ENCODE measurements at places on chromosomes 3 and 15. TPM values are rescaled to one million over a fixed set of nuclear protein-coding genes. Genes with fewer than 3 reads are reported as not detected.

Gene RFT1
- 21.3 TPM for total RNA-seq

Gene GATM
- total RNA-seq, result 288 TPM

Gene GOLGA8R
- total RNA-seq, result 15.6 TPM

Gene KNG1
- not detected for total RNA-seq

Gene SGO1
- 0.31 TPM for total RNA-seq

Gene TMEM207
- not detected for total RNA-seq

Gene CPNE4
- total RNA-seq, result 0.18 TPM

Gene ROPN1
- total RNA-seq, result not detected

Gene PARP15
- total RNA-seq, result 3.3 TPM

Gene PPP1R14D
- not detected for total RNA-seq

Gene ARNT2
- 16.6 TPM for total RNA-seq

Gene UCN2
- total RNA-seq, result not detected

Gene GXYLT2
- 22.7 TPM for total RNA-seq

DNA sequence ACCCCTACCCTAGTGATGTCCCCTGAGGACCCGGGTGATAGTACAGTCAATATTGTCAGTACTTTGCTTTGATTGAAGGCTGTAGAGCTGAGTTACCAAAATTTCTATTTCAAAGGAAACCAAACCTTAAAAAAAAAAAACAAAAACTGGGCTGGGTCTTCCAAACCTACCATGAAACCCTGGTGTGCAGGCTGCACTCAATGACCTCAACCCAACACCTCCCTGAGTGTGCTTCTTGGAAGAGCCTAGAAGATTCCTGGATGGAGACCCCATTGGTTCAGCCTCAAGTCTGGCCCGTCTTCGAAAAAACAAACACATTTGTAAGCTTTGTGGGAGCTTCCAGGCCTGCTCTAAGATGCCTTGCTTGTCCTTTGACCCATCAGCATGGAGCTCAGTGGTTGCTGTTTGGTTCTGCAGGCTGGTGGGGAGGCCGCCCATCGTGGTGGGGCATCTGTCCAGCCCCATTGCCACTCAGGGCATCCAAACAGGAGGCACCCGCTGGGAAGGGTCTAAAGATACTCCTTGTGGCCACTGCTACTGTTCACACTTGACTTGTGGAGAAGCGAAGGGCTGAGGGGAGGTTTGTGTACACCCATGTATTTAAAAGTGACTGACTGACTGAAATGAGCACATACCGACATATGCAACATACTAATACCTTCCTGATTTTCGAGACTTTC, 32.2 kb downstream of the CRTAP start:
- DNase-seq, result no peak

GRCh38 chr15:36722555-36722954, 143.1 kb downstream of the CDIN1 start:
- no peak for DNase-seq

GRCh38 chr15:77349666-77350065, 70.2 kb downstream of the PEAK1 start:
- no peak for DNase-seq

GRCh38 chr15:89785064-89785773, 9.1 kb downstream of the MESP2 start:
- DNase-seq, result no peak

DNA sequence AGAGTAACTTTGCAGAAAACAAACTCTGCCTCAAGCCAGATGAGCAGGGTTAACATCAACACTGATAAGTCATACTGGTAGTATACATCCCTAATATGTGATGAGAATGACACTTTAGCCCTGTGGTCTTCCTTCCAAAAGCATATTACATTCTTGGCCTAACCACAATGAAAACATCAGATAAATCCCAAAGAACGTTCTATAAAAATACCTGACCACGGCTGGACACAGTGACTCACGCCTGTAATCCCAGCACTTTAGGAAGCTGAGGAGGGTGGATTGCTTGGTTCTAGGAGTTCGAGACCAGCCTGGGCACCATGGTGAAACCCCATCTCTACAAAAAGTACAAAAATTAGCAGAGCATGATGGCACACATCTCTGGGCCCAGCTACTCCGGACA, 4.7 kb downstream of the TMCC1 start:
- no peak for DNase-seq

- DNase-seq, result peak; percentile 93
Measured at GRCh38 chr3:131026321-131027151, at the start of the genes ASTE1 and NEK11. ASTE1 (minus strand) TSS chr3:131026825; CDS start chr3:131025306, 1,519 bp downstream. NEK11 (plus strand) TSS chr3:131026877; CDS start chr3:131029709, 2,832 bp downstream.

GRCh38 chr3:52237006-52237656, 1.8 kb downstream of the TWF2 start:
- DNase-seq, result no peak

- DNase-seq, result peak; percentile 68
Measured at GRCh38 chr15:72116731-72117485, 1.0 kb downstream of the MYO9A start.

DNA sequence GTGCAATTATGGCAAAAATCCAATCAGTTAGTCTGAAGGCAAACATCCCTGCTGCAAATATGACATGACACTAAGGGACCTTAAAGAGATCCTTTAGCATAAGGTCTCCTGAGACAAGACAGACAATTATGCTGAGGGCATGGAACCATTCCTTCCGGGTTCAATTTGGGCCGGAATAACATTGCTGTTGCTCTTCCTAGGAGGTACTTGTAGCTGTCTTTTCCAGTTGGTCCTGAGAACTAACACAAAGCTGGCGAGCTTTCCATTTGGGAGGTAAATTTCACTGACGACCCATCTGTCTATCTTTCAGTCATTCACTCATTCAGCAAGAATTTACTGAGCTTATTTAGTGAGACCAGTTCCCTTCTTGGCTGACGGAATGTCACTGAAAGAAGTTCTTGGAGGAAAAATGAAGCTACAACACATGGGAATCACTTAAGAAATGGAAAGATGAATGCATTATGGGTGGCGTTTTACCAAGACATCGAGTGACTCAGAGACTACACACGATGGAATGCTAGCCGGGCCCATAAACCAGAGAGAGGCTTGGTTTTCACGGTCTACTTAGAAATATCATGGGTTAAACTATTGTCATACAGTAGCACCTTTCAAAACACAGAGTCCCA, 215.5 kb downstream of the PDZRN3 start:
- no peak for DNase-seq

GRCh38 chr3:170346481-170347392, 10.8 kb upstream of the SKIL start:
- no peak for DNase-seq

GRCh38 chr15:50670115-50670514, 16.5 kb downstream of the TRPM7 start:
- no peak for DNase-seq

- peak; percentile 77 for DNase-seq
Measured at GRCh38 chr3:71201939-71202338, 381.6 kb downstream of the FOXP1 start.

DNA sequence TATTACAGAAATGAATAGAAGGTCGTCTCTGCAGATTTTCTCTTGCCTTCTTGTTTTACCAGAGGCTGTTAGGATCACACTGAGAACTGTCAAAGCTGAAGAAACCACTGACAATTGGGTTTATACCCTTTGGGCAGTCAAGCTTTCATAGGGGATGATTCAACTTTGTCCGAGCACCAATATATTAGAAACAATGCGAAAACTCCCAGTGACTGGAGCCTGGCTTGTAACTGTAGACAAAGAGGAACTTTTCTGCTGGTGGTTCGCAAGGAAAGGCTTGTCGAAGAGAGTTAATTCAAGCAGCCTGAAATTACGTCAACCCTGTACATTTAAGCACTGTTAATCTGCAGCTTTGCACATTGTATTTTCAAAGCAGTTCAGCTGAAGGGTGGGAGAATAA, 193.2 kb upstream of the ZNF385D start:
- DNase-seq, result no peak

DNA sequence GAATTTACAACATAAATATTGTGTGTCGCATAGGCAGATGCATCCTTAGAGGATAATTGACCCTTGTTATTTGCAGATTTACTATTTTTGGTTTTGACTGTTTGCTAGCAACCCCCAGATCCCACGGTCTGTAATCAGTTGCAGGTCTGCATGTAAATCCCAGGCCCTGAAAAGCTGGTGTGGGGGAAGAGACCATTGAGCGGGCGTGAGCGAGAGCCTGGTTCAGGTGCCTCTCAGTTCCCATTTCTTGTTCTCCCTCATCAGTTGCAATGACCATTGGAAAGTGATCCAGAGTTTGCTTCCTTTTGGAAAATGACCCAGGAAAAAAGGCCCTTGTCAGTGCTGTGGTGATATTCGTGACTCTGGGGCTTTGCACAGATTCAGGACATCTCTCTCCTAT, 238.9 kb downstream of the UACA start:
- no peak for DNase-seq

DNA sequence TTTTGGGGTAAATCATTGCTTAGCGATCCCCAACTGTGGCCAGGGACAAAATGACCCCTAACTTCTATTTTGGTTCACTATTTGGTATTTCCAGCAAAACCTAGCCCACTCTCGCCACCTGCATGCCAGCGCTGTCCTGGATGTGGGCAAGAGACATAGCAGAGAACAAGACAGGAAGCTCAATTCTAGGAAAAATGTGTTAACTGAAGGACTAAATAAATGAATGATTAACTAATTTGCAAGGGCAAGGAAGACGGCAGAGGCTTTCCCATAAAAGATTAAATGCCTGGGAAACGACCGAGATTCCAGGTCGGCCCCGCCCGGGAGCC, 408 bp downstream of the NICN1 start:
- DNase-seq, result no peak

GRCh38 chr3:170096342-170096741, 58.5 kb downstream of the GPR160 start:
- no peak for DNase-seq

- DNase-seq, result no peak
Measured at GRCh38 chr3:130963878-130964277, 62.7 kb downstream of the ASTE1 start.

DNA sequence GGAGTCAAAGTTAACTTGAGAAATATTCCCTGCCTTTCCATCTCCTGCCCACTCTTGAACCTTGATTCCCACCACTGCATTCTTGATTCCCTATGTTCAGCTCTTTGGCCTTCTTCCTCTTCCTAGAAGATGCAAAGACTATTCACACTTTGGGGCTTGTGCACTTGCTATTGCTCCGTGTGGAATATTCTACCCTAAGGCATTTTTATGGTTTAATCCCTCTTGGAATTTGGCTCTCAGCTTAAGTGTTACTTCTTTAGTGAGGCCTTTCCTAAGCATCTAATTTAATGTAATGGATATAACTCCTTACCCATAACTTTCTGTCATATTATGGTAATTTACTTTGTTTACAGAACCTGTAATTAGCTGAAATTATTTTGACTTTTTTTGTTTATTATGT, 318.9 kb upstream of the COL8A1 start:
- DNase-seq, result no peak

DNA sequence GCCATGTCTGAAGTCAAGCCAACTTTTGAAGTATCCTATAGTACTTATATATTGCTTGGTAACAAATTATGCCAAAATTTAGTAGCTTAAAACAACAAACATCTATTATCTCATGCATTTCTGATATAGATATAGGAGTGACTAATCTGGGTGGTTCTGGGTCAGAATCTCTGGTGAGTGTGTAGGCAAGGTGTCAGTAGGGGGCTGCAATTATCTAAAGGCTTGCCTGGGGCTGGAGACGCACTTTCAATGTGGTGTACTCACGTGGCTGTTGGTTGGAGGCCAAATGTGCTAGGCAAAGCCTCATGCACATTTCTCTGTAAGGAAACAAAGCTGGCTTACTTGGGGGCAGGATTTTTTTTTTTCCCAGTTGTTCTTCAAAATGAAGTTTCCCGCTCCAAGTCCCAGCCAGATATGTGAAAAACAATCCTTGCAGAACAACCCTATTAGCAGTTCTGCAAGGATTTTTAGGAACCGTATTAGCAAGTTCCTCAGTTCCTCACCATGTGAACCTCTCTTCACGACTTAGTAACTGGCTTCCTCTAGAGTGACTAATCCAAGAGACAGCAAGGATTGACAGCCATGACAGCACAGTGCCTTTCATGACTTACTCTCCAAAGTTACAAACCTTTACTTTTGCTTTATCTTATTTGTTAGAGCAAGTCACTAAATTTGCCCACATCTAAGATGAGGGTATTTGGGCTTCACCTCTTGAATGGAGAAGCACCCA, 25.8 kb downstream of the GREM1 start:
- DNase-seq, result no peak

DNA sequence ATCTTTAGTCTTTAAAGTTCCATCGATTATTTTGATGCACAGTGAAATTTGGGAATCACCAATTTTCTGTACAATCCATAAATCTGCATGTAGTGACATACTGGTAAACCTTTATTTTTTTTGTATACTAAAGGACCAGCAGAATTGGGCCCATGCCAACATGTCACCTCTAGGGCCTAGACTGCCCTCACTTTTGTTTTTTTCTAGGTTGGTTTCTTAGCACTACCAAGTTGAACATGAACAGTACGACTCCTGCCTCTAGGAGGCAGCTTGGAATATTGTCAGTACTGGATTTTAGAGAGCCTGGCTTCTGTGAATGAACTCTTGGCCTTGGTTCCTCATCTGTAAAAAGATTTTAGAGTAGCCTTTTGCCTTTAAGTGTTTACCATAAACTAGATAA, 32.3 kb downstream of the NKIRAS1 start:
- no peak for DNase-seq

GRCh38 chr3:194294199-194294894, 56.8 kb downstream of the CPN2 start:
- peak; percentile 54 for DNase-seq

GRCh38 chr15:78408355-78408640, 29.7 kb upstream of the IREB2 start:
- DNase-seq, result no peak

- no peak for DNase-seq
Measured at GRCh38 chr15:54033356-54033860, 55.2 kb downstream of the UNC13C start.

DNA sequence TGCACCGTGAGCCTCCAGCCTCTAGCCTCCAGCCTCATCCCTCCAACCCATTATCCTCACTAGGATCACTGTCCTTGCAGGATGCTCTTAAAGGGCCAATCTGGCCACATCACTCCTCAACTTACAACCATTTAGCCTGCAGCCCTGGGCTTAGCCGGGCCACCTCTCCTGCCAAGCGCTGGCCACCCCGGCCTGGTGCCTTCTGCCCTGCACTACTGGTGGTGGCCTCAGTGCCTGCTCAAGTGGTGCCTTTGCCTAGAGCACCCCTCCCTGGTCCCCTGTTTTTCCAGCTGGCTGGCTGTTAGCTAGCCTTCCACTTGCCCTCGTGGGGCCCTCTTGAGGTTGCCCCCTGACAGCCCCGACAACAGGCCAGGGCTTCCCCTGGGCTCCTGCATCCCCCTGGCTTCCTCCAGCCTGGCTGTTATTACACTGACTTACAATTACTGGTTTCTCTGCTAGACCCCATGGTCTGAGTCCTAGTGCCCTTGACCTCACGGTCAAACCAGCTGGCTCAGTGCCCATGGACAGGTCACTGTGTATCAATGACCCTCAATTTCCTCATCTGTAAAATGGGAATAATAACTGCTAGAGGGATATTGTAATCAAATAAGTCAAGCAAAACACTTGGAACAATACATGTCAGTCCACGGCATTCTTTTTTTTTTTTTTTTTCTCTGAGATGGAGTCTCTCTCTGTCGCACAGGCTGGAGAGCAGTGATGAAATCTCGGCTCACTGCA, 15.5 kb downstream of the ATP2B2 start:
- no peak for DNase-seq

DNA sequence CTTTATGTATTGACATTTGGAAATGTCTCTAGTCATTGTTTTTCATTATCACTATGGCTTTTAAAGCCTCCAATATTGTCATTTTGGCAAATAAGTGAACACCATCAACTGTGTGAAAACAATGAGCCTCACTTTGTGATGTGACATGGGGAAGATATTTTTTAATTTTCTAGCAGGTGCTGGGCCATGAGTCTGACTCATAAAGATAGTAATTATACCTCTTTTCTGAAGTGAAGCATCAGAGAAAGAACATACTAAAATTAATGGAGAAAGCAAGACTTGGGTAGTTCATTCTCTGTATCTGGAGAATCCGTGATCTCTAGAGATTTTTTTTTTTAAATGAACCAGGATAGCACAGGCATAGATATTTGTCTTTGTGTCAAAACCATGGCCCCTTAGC, 100.8 kb downstream of the CCNL1 start:
- no peak for DNase-seq
